ENCODE measurements at places on chromosomes 13 and 19. TPM values are rescaled to one million over a fixed set of nuclear protein-coding genes. Genes with fewer than 3 reads are reported as not detected.

The PRODH2 gene
- total RNA-seq: not detected

The KCTD15 gene
- total RNA-seq: 31.1 TPM

The ZNF429 gene
- 30.7 TPM for total RNA-seq

The CKM gene
- not detected for total RNA-seq

The BICRA gene
- total RNA-seq: 16.0 TPM

The KLHL26 gene
- 7.9 TPM for total RNA-seq

The POLRMT gene
- 70.7 TPM for total RNA-seq

The SIGLEC7 gene
- total RNA-seq: not detected

The MAP2K7 gene
- 44.5 TPM for total RNA-seq

The OR7A5 gene
- total RNA-seq: not detected

The RFPL4A gene
- total RNA-seq: not detected

The ATP8A2 gene
- 0.15 TPM for total RNA-seq

The LILRB5 gene
- total RNA-seq: not detected

The LAIR1 gene
- total RNA-seq: 3.9 TPM

The ZNF304 gene
- total RNA-seq: 6.8 TPM

The LYPD5 gene
- total RNA-seq: not detected

The ZNF799 gene
- 7.8 TPM for total RNA-seq

The SLC27A5 gene
- 29.8 TPM for total RNA-seq

The IL17D gene
- total RNA-seq: 0.65 TPM

The ZNF93 gene
- total RNA-seq: 19.1 TPM

The LRG1 gene
- total RNA-seq: 1.9 TPM

The CYP4F3 gene
- not detected for total RNA-seq

The PSG3 gene
- not detected for total RNA-seq

The CCDC9 gene
- total RNA-seq: 19.7 TPM

The PRTN3 gene
- not detected for total RNA-seq

The FUT2 gene
- total RNA-seq: not detected

The NEK3 gene
- total RNA-seq: 32.2 TPM

The AMH gene
- total RNA-seq: 45.7 TPM

The DNAAF3 gene
- 2.2 TPM for total RNA-seq

The DPF1 gene
- 11.3 TPM for total RNA-seq

The SLC1A6 gene
- total RNA-seq: not detected

The GNG8 gene
- total RNA-seq: not detected

The KLK3 gene
- total RNA-seq: not detected

The LIM2 gene
- not detected for total RNA-seq

The SARS2 gene
- 52.8 TPM for total RNA-seq

The OLFM2 gene
- not detected for total RNA-seq

The ZNF571 gene
- 2.6 TPM for total RNA-seq

The FXYD3 gene
- total RNA-seq: 0.88 TPM

The EDNRB gene
- total RNA-seq: not detected

The PALM gene
- 1.2 TPM for total RNA-seq

The LGALS14 gene
- total RNA-seq: not detected

The VSTM1 gene
- total RNA-seq: not detected
